ENCODE measurements at places on chromosomes 16 and 17. TPM values are rescaled to one million over a fixed set of nuclear protein-coding genes. Genes with fewer than 3 reads are reported as not detected.

DNA sequence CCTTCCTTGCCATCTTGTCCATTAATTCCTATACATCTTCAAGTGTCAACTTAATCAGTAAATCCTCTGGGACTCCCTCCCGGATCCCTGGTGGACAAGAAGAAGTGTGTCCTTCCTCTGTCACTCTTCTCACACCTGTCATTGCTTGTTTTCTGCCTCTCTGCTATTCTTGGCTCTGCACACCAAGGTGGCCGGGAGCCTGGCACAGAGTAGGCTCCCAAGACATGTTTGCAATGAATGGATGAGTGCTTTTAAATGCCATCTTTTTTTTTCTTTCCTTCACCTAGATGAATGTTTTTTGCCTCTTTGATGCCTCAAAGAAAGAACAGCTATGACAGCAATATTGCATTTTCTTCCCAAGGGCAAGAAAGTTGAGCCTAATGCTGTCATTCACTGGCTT lies 58.0 kb upstream of the CLEC18A start:
- H3K4me3 ChIP-seq, result no peak overlapping the region
- no peaks in the 10 kb centered on the region for H3K27me3 ChIP-seq
- no peak for DNase-seq
- peaks cover 11% of the 10 kb centered on the region for H3K4me1 ChIP-seq
- H3K27ac ChIP-seq, result no peak overlapping the region

Gene IRX3
- 4.8 TPM for total RNA-seq

DNA sequence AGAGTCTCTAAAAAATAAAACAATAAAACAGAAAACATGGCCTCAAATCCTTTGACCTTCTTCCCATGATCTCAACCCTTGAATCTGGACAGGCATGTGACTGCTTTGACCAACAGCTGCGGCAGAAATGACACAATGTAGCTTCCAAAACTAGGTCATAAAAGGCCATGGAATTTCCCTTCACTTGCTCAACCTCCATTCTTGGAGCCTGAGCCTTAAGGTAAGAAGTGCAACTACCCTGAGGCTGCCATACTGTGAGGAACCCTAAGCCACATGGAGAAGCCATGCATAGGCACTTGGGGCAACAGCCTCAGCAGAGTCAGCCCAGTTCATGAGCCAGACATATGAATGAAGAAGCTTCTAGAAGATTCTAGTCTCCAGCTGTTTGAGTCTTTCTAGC lies 75.7 kb upstream of the BRD7 start:
- no peak for DNase-seq
- H3K4me1 ChIP-seq, result peaks cover 17% of the 10 kb centered on the region
- H3K36me3 ChIP-seq, result no peaks in the 10 kb centered on the region
- no peak overlapping the region for H3K27ac ChIP-seq
- peaks cover 17% of the 10 kb centered on the region for H3K27me3 ChIP-seq

DNA sequence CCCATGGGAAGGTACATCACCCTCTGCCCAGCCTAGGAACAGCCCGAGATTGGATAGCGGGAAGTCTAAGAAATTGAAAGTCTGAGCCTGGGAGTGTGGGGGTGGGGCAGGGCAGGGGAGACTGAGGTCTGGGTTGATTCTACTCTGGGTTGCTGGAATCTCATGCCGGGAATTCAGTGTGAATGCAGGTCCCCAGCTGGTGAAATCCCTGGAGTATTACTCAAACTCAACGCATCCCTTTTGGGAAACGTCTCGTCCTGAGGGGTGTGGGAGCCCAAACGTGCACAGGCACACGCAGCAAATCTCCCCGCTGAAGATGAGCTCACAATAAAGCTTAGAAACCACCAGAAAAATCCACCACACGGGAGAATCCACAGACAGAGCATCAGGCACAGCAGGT lies 55.4 kb downstream of the SOCS1 start:
- DNase-seq, result no peak
- H3K4me1 ChIP-seq, result peaks cover 12% of the 10 kb centered on the region
- no peak overlapping the region for H3K4me3 ChIP-seq

GRCh38 chr17:30292286-30292858 lies 628 bp upstream of the BLMH start:
- H3K4me3 ChIP-seq, result peak overlapping the region; percentile 96
- H3K27ac ChIP-seq, result peak overlapping the region; percentile 85
- DNase-seq, result peak; percentile 72
- H3K27me3 ChIP-seq, result no peaks in the 10 kb centered on the region
- H3K36me3 ChIP-seq, result peaks cover 9% of the 10 kb centered on the region

- H3K36me3 ChIP-seq, result no peaks in the 10 kb centered on the region
- DNase-seq, result no peak
- H3K4me1 ChIP-seq, result peaks cover 33% of the 10 kb centered on the region
- H3K27ac ChIP-seq, result no peak overlapping the region
- peaks cover 56% of the 10 kb centered on the region for H3K27me3 ChIP-seq
Observed at GRCh38 chr17:74737299-74738050, 419 bp downstream of the RAB37 start.

Gene RAB34
- 86.4 TPM for total RNA-seq

Gene KRTAP3-1
- not detected for total RNA-seq
